RWPE1 (cell line): ENCODE measurements at places on chromosomes 5 and 9.

DNA sequence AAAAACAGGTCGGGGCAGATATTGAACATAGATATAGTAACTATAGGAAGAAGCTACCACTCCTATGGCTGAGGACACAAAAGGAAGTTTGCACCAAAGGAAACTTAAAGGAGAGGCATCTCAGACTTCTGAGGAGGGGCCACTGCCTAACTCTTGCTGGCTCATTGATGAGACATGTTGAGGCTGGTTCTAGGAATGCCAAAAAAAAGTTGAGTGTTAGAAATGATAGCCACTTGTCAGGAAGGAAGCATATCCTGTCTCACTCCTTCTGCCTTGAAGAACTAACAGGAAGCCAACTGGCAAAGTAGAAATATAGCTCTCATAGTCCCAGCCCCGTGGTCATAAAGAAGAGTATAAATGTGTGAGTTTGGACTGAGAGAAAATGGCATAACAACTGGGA lies 23.3 kb upstream of the STOM start:
- peak; percentile 85 for DNase-seq

DNA sequence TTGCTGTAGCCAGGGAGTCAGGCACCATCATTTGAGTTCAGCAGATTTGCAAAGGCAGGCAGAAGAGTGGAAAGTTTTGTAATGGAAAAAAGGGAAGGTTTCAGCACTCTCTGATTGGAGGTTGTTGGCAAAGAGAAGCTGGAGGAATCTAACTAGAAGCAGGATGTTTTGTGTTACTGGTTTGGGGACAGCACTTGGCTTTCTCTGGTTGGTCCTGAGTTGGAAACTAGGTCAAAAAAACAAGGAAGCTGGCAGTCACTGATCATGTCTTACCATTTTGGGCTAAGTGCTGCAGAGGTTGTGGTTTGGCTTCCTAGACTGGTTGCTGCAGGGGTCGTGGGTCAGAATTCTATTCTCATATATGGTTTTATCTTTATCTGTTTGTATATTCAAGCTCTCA lies 189.8 kb downstream of the DRD1 start:
- no peak for DNase-seq

GRCh38 chr9:121767171-121767769 lies 115.8 kb downstream of the DAB2IP start:
- DNase-seq: no peak

- DNase-seq: no peak
Measured at GRCh38 chr5:181108578-181109165, 22.3 kb downstream of the OR2V1 start.

DNA sequence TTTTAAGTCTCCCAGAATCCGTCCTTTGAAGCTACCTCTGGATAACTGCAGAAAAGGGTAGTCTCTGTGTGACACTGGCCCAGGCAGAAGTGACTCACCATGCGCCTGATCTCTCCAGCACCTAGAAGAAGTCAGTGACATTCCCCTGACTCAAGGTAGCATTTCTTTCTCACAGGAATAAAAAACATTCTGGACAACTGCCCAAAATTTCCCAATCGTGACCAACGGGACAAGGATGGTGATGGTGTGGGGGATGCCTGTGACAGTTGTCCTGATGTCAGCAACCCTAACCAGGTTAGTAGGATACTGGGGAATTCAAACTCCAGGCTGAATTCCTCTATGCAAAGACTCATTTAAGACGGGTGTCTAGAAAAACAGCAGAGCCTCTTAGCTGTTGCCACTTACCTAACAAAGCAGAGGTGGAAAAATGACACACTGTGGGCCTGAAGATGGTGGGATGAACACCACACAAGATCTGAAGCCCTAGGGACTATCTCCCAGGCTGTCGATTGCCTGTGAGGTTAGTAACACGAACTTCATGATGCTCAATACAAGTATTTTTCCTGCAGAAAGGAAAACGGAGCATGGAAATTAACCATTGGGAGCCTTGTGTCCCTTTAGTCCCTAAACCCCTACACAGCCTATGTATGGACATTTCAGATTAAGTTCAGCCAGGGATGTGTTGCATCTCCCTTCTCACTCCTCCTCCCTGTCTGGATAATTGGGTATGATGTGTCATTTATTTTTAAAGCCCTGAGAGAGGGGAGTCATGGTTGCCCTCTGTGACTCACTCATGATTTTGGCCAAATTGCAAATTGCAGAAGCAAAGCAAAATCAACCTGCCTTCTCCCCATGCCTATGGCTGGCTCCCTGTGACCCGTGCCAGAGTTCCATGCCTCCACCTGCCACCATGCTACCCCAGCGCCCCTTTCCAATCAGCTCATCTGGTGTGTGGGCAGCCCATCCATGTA lies 37.2 kb downstream of the THBS4 start:
- no peak for DNase-seq

- DNase-seq: no peak
Measured at GRCh38 chr5:167381457-167381856, 910.0 kb upstream of the WWC1 start.

- no peak for DNase-seq
Measured at GRCh38 chr5:159021901-159022556, 77.7 kb downstream of the EBF1 start.
